ENCODE measurements at places on chromosomes 5 and 9.
A peak's percentile ranks its signal among the peaks of the same experiment; 100 is the strongest.

DNA sequence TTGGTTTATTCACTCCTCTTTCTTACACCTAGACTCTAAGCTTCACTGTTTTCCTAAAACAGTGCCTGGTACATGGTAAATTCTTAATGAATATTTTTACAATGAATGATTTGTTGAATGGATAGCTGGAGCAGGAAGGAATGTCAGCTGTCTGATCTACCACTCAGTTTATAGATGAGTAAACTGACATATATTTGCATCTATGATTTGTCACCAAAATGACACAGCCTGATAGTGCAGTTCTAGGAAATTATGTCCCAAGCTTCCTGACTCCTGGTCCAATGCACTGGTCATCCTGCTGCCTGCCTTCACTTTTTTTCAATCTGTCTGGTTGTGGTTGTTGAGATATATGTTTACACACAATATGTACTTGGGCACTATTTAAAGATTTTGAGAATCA, 651.7 kb upstream of the WWC1 start:
- DNase-seq, result no peak

- DNase-seq, result no peak
These were observed 27.7 kb downstream of the PKD2L2 start for GRCh38 chr5:137916923-137917322.

DNA sequence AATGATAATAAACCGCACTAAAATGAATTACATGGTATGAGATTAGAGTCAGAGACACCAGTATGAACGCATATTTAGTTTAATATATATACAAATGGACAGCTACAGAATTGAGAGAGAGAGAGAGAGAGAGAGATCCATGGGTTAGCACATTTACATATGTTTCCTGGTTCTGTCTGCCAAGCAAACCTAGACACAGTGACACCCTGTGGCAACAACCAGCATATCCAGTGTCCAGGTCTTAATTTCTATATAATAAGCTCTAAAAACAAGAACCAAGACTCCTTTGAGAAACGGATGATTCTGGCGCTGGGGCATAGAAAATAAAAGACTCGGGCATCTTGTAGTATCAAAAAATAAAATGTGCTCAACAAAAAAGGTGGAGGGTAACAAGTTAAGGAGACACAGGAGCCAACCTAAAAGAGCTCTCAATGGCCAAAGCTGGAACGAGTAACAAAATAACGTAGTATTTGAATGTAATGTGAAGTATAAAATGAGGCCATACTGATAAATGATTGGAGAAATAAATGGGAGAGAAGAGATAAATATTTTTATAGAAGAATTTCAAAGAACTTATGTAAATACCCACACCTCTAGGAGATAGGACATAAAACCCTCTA, 84.5 kb downstream of the RFX3 start:
- DNase-seq, result peak; percentile 58

DNA sequence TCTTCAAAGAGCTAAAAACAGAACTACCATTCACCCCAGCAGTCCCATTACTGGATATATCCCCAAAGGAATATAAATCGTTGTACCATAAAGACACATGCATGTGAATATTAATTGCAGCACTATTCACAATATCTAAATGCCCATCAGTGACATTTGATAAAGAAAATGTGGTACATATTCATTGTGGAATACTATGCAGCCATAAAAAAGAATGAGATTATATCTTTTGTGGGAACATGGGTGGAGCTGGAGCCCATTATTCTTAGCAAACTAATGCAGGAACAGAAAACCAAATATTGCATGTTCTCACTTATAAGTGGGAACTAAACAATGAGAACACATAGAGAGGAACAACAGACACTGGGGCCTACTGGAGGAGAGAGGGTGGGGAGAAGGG, 38.7 kb downstream of the FCHO2 start:
- DNase-seq, result no peak

- no peak for DNase-seq
These were observed 7.8 kb downstream of the KCNV2 start for GRCh38 chr9:2725126-2725525.

DNA sequence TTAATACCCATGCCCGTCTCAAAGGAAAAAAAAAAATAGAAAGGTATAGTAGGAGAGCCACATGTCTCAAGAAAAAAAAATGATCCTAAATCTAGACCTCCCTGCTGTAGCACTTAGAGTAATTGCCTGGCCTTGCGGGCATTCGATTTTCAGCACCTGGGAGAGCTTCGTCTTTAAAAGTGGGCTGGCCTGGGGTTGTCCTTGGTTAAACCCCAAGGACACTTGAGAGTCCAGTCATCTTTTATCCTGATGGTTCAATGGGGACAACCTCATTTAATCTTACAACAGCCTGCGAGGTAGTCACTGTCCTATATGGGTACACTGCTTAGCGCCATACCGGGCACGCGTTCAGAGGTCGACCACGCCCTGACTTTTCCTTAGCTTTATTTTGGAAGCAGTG, 60.1 kb downstream of the MAT2B start:
- DNase-seq, result peak; percentile 34

DNA sequence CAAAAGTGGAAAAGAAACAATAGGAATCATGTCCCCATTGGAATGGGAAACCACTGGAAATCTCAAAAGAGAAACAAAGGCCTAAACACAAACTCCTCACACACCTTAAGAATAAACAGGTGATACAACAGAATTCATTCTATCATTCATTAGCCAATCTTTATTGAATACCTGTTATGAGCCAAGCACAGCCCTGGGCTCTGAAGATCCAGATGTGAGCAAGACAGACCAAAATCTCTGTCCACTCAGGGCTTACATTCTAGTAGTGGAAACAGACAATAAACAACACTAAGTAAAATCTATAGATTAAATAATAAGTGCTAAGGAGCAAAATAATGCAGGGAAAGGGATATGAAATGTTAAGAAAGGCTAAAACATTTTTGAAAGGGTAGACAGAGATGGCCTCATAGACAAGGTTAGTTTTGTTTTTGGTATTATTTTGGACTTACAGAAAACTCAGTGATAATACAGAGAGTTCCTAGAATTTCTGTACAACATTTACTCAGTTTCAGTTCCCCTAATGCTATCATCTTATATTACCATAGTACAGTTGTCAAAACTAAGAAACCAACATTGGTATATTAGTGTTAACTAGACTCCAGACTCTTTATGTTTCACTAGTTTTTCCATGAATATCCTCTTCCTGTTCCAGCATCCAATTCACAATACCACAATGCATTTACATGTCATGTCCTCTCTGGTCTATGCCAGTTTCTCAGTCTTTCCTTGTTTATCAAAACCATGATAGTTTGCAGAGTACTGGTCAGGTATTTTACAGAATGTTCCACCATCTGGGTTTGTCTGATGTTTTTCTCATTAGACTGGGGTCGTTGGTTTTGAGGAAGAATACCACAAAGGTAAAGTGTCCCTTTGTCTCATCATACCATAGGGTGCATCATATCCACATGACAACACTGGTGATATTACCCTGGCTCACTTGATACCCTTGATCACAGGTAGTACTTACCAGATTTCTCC, 103.7 kb downstream of the SIL1 start:
- DNase-seq, result no peak

- DNase-seq, result no peak
These were observed 11.1 kb downstream of the GRIN1 start for GRCh38 chr9:137149942-137150616.

DNA sequence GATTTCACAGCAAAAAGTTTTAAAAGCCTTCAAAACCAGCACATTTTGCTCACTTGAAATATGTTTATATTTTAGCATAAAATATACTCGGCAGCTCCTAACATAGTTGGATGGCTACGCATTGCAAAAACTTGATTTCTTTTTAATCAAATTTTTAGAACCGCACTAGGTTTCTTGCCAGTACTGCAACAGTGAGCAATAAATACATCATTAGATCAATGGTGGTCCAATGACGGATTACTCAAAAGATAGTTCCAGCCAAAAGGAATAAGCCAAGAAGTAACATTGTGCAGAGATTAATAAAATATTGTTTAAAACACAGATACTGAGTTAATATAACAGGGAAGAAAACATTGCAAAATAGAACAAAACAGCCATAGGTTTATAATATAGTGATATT, 5.5 kb downstream of the MARCHF3 start:
- no peak for DNase-seq

DNA sequence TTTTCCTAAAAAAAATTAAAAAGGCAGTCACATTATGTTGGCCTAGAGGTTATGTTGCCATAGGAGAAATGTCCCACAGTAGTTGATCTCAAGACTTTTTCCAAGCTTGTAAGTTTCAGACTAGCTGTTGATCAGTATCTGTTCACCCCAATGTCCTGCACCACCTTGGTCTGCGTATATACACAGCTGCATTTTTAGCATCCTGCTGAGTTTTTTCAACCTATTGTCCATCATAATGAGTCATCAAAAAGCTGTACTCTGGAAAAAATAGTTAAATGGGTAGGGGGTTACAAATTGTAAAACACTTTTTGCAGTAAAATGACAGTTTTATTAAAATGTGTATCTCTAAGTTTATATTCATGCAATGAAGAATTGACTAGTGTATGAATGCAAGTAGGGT, 53.2 kb upstream of the TMEM171 start:
- peak; percentile 26 for DNase-seq

DNA sequence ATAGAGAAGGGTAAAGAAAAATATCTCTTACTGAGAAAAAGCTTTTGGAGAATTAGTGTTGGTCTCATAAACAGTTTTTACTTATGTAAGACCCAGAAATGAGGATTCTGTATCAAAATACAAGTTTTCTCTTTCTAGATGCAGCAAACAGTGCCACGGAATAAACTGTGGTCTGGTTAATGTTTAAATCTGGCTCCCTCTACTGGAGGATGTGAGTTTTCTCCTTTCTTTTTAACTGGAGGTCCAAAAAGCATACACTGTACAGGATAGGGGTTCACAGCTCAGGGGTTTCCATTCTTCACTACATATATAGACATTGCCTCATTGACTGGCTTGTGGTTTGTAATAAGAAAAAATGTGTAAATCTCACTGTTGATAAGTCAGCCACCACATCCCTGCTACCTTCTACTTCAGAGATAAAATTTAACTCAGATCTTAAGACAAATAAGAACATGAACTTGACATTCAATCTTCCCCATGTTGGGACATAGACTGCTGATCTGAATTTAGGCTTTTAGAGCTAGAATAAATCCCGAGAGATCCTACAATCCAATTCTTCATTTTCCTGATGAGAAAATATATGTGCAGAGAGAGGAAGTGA, 98.9 kb downstream of the CFAP95 start:
- peak; percentile 78 for DNase-seq

GRCh38 chr9:108801949-108802348, 53.8 kb downstream of the ACTL7B start:
- no peak for DNase-seq

DNA sequence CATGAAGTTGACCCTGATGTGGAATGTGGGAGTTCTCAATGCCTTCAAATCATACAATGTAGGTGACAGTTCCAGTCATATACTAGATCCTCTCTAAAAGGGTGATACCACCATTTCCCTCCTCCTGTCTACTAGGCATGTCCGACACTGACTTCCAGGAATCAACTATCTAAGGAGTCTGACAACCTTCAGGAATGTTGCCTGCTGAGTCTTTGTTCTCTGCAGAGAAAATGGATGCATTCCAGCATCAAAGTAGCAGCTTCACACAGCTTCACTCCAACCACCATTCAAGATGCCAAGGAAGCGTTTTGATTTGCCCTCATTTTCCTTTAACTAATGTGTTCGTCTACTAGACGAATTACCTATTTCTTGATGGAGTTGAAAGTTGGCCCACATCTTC, 530.2 kb downstream of the EBF1 start:
- DNase-seq, result no peak

- no peak for DNase-seq
These were observed 9.3 kb downstream of the SH3RF2 start for GRCh38 chr5:145945620-145946111.

DNA sequence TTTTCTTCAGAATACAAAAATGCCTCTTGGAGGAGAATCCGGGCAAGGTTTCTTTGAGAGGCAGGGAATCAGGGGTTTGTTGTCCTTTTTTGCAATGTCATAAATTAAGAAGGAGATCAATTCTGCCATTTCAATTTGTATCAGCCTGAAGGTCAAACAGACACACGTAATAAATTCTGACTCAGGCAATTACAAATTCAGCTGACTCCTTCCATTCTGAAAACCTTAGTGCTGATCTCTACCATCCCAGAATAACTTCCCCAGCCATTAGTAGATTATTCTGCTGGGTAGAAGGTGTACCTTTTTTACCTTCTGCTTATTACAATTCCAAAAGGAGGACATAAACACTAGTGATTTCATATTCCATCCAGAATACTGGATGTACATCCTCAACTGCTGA, 516.6 kb downstream of the AGTPBP1 start:
- no peak for DNase-seq

Data from DMS53 (cell line).